ENCODE measurements at places on chromosomes 7 and 10.

GRCh38 chr10:14585287-14586193, 189.2 kb downstream of the FAM107B start:
- no peak for DNase-seq

DNA sequence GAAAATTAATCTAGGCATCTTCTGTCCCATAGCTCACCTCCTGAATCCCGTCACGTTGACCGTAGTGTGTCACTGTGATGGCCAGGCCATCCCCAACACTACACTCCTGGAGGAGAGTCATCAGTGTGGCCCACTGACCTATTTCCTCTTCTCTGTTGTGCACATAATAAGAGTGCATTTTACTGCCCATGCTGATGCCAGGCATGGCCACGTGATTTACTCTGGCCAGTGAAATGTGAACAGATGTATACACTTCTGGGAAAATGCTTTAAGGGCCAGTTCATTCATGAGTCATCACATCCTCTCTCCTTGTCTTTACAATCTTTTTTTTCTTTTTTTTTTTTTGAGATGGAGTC, 101.9 kb upstream of the PIP4K2A start:
- DNase-seq, result no peak

DNA sequence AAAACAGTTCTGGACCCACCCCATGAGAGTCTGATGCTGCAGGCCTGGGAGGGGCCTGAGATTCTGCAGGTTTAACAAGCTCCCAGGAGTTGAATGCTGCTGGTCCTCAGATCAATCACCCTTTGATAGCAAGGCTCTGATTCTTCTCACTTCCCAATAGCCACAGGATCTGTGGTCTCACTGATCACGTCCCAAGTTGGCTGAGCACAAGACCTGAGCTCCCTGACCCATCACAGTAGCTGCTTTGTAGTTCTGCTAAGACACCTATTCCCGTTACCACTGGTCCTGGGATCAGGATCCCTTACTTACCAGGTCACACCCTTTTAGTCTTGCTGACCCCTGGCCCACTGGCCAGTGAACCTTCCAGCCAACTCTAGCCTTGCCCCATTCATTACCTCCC, 372.8 kb downstream of the PHTF2 start:
- no peak for DNase-seq

GRCh38 chr7:100965045-100965722, 4.2 kb upstream of the MUC12 start:
- no peak for DNase-seq

GRCh38 chr7:91784469-91784868, 96.0 kb downstream of the MTERF1 start:
- no peak for DNase-seq

GRCh38 chr7:2633538-2634266, 1.9 kb downstream of the TTYH3 start:
- no peak for DNase-seq

GRCh38 chr7:103833401-103833800, 156.1 kb downstream of the RELN start:
- DNase-seq, result no peak

- DNase-seq, result no peak
Measured at GRCh38 chr10:6405713-6406112, 174.4 kb downstream of the PRKCQ start.

- peak; percentile 75 for DNase-seq
Measured at GRCh38 chr10:3902054-3902808, 117.2 kb upstream of the KLF6 start.

- DNase-seq, result no peak
Measured at GRCh38 chr7:149334219-149334618, 72.2 kb downstream of the ZNF783 start.

- DNase-seq, result no peak
Measured at GRCh38 chr10:74738542-74738941, 87.9 kb upstream of the KAT6B start.

Data from CD4-positive, alpha-beta T cell treated with Interleukin-12 subunit alpha and Interleukin-12 subunit beta, for 1 hour (primary cell).